Iris pigment epithelial cell (primary cell): ENCODE measurements at places on chromosomes 1 and 21.

GRCh38 chr1:175204330-175204729, 11.8 kb upstream of the KIAA0040 start:
- no peak for DNase-seq

GRCh38 chr1:211830055-211830327, 572 bp downstream of the LPGAT1 start:
- DNase-seq = no peak

- DNase-seq = no peak
These were observed 33.8 kb upstream of the ATF3 start for GRCh38 chr1:212574732-212575131.

DNA sequence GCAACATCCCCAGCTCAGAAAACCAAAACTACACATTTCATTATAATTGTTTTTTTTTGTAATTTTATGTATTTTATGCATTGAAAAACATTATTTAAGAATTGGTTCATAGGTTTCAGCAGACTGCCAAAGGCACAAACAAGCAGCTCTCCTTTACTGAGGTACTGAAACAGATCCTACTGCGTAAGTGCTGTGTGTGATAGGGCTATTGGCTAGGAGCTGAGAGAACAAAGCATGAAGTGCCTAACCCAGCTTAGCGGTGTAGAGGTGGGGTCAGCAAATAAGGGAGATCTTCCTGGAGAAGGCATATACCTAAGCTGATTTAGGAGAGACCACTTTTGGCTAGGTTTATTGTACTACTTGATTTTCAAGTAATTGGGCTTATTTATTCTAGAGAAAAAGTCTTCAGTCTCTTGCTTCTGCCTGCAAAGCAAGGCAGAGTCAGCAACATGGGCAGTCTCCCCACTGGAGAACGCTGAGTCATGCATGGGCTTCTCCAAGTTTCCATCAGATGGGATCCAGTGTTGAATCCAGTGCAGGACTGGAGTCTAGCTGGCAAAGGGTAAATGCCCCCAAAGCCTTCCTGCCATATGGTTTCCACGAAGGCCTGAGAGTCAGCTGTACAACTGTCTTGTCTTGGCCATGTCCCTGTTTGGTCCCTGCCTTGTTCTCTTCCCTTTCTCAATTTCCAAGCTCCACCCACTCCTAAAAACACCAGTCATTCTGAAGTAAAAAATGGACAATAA, 18.0 kb upstream of the YTHDF2 start:
- DNase-seq = peak; percentile 71

DNA sequence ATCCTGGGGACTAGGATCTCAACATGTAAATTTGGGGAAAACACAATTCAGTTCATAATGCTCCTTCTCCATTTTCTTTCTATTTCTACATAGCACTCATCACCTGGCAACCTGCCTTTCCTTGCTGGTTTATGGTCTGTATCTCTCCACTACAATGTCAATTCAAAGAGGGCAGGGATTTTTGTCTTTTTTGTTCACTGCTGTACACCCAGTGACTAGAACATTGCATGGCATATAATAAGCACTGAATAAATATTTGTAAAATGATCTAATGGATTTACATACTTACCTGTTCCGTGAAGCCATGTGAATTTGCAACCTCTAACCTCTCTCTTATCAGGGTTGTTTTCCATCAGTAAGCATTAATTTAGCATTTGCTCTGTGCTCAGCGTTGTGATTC, 27.4 kb upstream of the TBX15 start:
- DNase-seq = no peak

DNA sequence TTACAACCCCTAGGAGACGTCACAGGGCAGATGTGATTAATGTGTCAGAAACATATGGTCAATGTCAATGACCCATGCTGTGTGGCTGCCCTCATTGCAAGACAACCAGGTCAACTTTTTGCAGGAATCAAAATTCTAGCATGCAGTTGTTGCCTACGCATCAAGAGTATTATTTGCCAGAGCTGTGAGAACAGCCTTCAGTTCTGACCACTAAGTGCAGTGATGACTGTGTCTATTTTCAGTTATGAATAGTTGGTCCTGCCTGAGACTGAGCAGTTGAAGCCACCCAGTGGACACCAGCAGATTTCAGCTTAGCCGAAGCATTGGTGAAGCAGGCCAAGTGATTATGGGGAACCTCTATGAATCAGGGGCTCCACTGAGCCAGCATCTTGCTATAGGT, 47.3 kb downstream of the LYPLAL1 start:
- peak; percentile 5 for DNase-seq

DNA sequence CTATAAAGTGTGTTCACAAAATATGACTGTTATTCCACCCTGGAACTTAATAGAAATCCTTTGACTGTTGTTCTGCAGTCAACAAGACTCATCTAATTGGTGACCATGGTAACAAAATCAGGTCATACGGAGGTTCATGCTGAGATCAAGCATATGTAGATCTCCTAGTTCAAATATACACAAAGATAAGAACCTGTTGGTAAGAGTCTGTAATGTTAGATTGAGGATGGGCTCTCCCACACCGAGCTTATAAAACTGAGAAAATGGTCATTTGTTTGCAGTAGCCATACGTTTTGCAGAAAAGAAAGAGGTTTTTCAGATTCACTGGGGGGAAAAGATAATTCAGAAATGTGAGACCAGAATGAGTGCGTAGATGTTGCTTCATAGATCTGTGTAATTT, 468.1 kb downstream of the RPS6KC1 start:
- no peak for DNase-seq

GRCh38 chr21:45454926-45455673, 50.1 kb downstream of the COL18A1 start:
- peak; percentile 35 for DNase-seq
